ENCODE measurements at places on chromosomes 5 and 9.
A peak's percentile ranks its signal among the peaks of the same experiment; 100 is the strongest.

- DNase-seq = peak; percentile 53
Measured at GRCh38 chr5:91296674-91297143, 86.4 kb downstream of the ARRDC3 start.

GRCh38 chr9:106976772-106977171 lies 113.8 kb downstream of the ZNF462 start:
- no peak for DNase-seq

- DNase-seq = no peak
Measured at GRCh38 chr5:165209101-165209727, 1703.8 kb downstream of the MAT2B start.

- no peak for DNase-seq
Measured at GRCh38 chr5:165607026-165607425, 2101.6 kb downstream of the MAT2B start.

GRCh38 chr5:141623186-141623585 lies 4.4 kb upstream of the DIAPH1 start:
- no peak for DNase-seq

DNA sequence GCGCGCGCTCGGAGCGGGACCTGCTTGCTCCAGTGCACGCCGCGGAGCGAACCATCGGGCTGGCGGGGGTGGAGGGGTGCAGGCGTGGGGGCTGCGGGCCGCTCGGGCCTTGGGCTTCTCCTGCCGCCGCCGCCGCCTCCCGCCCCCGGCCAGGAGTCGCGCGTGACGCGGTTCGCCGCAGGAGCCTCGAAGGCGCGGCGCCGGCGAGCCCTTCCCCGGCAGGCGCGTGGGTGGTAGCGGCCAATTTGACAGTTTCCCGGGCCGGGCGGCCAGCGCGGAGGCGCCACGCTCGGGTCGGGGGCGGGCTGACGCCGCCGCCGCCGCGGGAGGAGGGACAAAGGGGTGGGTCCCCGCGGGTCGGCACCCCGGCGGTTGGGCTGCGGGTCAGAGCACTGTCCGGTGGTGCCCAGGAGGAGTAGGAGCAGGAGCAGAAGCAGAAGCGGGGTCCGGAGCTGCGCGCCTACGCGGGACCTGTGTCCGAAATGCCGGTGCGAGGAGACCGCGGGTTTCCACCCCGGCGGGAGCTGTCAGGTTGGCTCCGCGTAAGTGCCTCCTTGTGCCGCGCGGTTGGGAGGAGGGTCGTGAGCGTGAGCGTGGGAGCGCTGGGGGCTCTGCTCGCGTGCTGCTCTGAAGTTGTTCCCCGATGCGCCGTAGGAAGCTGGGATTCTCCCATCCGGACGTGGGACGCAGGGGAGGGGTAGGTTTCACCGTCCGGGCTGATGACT lies at the start of gene TJP2:
Gene TJP2, plus strand, starts transcription at position 387 of the 725 bp plus-strand sequence. Its CDS starts 96 bp downstream, at position 483.
- peak; percentile 77 for DNase-seq

DNA sequence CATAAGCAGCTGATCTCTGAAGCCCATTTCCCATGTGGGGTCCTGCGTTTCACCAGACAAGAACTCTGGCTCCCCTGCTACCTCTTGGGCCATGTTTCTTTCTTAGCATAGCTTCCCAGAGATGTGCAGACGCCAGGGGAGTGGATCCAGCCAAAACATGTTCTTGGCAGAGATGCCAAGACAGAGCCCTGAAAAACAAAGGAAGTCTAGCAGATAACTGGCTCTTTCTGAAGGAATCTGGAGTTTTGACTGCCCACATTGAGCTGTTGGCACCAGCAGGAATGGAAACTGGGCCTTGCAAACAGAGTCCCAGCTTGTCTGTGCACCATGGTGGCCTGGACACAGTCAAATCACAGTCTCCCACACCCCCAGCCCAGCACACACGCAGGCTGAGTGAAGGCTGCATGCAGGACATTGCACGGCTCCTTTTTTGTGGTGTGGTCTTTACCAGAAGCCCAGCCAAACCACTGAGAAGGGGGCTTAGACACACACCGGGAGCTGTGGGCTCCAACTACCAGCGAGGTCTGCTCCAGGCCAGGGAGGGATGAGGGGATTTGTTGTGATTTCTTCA lies 114.7 kb downstream of the SNX18 start:
- peak; percentile 65 for DNase-seq

DNA sequence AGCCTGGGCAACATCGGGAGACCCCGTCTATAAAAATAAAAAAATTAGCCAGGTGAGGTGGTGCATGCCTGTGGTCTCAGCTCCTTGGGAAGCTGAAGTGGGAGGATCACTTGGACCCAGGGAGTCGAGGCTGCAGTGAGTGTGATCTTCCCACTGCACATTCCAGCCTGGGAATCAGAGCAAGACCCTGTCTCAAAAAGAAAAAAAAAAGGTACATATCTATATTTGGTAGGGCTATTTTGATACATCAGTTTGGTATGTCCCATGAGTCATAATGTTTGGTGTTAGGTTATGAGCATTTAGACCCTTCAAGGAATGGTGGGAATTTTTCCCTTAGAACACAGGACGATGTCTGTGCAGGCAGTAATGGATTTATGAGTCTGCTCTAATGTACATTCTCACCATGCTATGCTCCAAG lies 55.3 kb upstream of the POU4F3 start:
- no peak for DNase-seq

DNA sequence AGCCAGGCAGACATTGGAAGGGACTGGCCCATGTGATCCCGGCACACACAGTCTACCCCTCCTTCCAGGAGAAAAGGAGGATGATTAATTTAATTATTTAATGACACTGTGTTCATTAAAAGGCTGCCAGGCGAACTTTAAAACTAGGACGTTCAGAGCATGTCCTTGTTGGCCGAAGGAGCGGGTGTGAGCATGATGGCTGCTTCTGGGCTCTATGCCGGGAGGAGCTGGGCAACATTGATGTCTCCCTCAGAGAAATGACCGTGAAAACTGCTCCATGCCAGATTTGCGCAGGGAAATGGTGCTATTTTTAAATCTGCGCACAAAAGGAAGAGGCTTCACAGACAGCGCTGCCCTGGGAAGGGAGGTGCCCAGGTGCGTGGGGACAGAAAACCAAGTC lies 284.9 kb upstream of the IRX4 start:
- no peak for DNase-seq

DNA sequence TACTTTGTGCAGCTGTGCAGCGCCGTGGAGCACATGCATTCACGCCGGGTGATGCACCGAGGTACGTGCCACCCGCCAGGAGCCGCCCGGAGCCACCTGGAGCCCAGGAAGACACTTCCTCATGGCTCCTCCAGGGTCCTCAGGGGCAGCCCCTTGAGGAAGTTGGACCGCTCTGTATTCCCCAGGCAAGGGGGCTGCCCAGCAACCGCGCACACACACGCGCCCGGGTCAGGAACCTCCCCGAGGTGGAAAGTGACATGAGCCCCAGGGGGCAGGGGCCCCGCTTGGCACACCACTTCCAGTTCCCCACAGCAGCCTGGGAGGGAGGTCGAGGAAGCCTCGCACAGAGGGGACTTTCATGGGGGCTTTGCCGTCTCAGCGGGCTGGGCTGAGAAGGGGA lies 68.6 kb downstream of the NEK6 start:
- DNase-seq = no peak

DNA sequence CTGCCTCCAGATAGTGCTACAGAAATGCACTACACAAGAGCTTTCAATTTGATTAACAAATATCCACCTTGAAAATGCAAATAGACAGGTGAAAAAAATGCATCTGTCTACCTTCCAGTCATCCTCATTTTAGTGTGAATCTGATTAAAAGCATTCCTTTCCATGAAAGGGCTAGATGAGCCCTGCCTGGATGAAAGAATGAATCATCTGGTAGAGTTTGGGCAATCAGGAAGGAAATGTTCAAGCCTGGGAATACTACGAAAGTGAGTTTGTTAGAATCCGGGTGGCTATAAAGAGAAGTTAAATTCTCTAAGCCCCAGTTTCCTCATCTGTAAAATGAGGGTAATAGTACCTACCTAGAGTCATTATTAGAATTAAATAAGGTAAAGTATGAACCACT lies 142.6 kb downstream of the FAM114A2 start:
- no peak for DNase-seq

GRCh38 chr5:45376417-45376816 lies 319.8 kb downstream of the HCN1 start:
- DNase-seq = no peak
